T-helper 17 cell (primary cell): ENCODE measurements at places on chromosomes 12 and 14.

- no peak for DNase-seq
These were observed 9.7 kb upstream of the SERPINA1 start for GRCh38 chr14:94398182-94398479.

- no peak for DNase-seq
These were observed 168.0 kb downstream of the RAD51B start for GRCh38 chr14:67987606-67988005.

DNA sequence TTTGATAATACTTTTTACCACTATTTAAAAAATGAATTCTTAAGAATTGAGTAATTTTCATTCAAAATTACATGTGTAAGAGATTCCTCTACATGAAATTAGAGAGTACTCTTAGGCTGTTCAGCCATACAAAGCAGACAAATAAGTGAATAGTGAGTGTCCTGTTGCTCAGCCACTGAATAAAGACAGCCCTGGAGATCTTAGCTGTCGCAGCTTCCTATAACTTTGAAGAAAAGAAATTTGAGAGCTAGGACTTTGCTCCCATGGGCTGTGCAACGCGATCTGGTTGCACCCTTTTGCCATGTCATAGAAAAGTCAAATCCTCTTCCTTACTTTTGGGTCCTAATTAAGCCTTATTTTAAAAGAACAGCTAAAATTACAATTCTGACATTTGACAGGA, 40.9 kb upstream of the LRIG3 start:
- DNase-seq: no peak

- DNase-seq: peak; percentile 47
These were observed 1.9 kb downstream of the DUSP16 start for GRCh38 chr12:12560587-12561370.

GRCh38 chr14:20306079-20306423, 300 bp upstream of the TTC5 start:
- no peak for DNase-seq

DNA sequence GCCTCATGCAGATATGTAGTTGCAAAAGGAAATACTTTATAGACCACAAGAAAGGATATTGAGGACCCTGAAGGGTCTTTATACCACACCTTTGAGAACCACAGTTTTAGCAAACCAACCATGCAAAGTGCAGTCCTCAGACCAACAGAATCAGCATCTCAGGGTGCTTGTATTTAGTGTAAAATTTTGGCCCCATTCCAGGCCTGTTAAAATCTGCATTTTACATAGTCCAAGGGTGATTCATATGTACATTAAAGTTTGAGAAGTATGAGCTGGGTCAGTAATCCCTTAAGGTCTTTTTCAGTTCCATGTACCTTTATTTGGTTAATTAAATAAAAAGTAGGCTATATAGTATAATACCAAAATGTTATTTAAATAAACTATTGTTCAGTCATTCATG, 91.2 kb downstream of the WNK1 start:
- DNase-seq: no peak

- DNase-seq: no peak
These were observed 155.6 kb downstream of the CAND1 start for GRCh38 chr12:67424784-67425183.

- no peak for DNase-seq
These were observed 158.9 kb downstream of the FBXL14 start for GRCh38 chr12:1435456-1435855.

DNA sequence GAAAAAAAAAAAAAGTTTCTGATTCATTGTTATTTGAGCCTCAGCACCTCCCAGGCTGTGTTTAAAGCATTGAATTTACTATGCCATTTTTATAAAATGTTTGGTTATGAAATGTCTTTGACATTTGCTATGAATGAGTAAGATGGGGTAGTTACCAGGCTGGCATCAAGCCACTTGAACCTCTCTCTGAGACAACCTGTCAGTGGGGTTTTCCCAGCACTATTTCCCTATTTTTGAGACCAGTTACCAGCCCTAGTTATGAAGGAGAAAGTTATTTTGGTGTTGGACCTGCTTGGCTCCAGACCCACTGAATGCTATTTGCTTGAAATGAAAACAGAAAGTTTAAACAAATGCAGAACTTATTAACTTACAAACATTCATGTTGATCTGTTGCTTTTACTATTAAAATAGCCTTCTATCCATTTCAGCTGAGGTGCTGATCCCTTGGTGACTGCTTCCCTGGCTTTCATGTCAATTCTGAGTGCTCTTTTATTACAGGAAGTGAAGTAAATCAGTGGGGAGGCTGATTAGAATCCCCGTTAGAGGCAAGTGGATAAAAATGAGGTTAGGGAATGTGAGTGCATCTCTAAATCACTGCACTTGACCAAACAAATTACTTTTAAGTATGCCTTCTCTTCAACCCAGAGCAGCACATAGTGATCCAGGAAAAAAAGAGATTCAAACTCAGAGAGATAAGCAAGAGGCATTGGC, 37.8 kb downstream of the LLPH start:
- no peak for DNase-seq

GRCh38 chr12:45944771-45945170, 45.6 kb downstream of the SCAF11 start:
- DNase-seq: no peak

GRCh38 chr14:47678993-47679392, 3.6 kb upstream of the MDGA2 start:
- DNase-seq: no peak

- DNase-seq: peak; percentile 26
These were observed 63.2 kb downstream of the ERGIC2 start for GRCh38 chr12:29317556-29318363.

DNA sequence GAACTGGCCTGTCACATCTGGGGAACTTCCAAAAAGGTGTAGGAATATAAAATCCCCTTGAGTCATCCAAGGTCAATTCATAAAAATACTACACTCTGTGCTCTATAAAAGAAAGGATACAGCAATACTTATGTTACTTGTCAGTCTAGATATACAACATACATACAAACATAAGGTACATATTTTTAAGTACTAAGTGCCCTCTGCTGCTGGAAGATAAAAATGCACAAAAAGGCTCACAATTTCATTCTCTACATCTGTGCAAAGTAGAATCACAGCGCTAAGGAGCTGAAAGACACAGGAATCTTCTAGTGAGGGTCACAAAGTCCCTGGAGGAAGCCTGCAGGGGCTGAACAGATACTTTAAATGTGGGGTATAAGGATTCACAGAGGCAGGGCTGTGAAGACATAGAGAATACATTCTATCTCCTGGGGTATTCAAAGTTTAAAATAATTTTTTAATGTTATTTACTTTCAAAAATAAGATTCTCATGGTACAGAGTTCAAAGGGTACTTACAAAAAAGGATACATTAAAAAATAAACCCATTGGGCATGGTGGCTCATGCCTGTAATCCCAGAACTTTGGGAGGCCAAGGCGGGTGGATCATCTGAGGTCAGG, 10.2 kb upstream of the GOLGA5 start:
- no peak for DNase-seq

DNA sequence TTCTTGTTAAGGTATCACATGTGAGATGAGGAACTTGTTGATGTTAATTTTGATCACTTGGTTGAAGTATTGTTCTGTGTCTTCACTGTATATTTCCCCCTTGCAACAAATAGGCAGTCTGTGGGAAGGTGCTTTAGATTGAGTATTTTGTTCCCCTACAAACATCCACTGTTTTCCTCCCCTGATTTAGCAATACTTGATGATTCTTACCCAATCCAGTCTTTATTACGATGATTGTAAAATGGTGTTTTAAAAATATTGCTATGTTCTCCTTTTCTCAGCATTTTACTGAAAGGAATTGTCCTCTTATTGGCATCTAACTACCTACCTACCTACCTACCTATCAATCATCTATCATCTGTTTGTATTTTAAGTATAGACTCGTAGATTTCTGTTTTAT, 66.3 kb downstream of the ETNK1 start:
- no peak for DNase-seq
